ENCODE measurements at places on chromosomes 7 and 10.
A peak's percentile ranks its signal among the peaks of the same experiment; 100 is the strongest.

DNA sequence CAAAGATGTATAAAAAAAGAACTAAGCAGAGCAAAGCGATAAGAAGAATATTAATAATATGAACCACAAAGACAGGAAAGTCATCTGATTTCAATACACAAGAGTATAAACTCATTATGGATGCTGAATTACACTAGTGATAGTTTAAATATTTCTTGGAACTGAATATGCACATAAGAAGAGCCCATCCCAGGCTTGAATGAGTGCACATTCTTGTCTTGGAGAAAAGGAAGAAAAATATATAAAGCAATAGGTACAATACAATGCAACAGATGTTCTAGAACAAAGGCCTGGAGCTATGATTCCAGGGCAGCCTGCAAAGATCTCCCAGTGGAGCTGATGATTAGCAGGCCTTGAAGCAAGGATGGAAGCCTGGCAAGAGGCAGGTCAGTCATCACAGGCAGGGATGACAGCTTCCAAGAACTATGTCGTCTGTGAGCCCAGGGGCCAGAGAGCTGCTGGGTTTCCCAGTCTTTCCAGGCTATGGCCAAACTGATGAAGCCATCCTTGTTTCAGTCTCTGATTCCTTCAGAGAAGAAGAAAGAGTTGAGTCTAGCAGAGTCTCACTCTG, 277.6 kb downstream of the KCNMA1 start:
- peak; percentile 47 for DNase-seq

DNA sequence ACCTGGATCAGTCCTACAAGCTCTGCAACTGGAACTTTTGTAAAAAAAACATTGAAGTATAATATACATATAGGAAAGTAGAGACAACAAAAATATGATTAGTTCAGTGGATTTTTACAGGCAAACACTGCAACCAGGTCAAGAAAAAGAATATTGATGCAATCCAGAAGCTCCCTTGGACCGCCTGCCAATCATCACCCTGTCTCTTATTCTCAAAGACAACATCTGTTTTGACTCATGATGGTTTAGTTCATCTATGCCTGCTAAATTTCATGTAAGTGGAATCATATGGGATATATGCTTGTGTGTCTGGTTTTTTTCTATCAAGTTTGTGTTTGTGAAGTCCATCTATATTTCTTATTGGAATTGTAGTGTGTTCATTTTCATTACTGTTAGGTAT, 7.7 kb upstream of the HYCC1 start:
- DNase-seq, result no peak

- DNase-seq, result peak; percentile 61
Observed at GRCh38 chr10:2509081-2509531, 558.2 kb upstream of the PFKP start.

GRCh38 chr10:74500816-74501215, 325.6 kb upstream of the KAT6B start:
- peak; percentile 42 for DNase-seq

DNA sequence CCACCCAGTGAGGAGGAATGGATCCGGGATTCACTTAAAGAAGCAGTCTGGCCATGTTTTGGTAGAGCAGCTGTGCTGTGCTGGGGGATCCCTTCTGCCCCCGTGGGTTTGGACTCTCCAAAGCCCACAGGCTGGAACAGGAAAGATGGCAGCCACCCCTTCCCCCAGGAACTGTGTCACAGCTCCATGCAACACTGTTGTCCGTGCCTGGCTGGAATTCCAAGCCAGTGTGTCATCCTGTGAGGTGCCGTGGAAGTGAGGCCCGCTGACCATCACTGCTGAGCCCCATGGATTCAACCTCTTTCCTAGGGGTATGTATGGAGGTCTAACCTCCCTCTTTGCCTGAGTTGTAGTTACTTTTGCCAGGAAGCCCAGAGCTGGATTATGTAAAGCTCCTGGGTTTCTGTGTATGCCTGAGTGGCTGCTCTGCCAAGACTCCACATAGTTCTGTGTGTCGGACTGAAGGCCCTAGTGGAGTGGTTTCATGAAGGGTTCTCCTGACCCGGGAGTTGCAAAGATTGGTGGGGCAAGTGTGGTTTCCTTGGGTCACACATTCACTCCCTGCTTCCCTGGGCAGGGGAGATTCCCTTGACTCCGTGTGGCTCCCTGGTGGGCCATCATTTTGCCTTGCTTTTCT, 35.1 kb upstream of the PCGF5 start:
- DNase-seq, result peak; percentile 91

GRCh38 chr10:17406036-17406834, 48.2 kb downstream of the ST8SIA6 start:
- no peak for DNase-seq

DNA sequence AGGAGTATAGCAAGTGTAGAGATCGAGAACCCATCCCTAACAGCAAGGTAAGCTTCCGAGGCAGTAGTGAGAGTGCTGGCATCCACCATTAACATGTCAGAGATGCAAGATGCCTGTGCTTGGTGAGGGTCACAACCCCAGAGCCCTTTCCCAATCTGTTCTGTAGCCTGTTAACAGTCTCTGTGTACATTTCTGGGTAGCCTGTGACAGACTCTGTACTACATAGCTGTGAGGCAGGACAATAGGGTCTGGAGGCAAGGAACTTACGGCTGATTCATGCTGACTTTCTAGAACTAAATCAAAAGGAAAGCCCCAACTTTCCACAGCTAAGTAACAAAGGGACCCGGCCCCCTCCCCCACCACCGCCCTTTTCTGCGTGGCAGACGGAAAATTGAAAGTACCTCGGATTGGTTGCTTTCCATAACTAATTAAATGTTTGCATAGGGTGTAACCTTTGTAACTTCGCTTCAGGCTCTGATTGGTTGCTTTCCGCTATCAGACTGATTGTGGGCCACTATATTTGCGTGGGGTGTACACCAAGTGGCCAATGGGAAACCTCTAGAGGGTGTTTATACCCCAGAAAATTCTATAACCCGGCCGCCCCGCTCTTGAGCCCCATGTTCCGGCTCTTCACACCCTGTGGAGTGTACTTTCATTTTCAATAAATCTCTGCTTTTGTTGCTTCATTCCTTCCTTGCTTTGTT, 1.4 kb upstream of the TMEM168 start:
- no peak for DNase-seq

DNA sequence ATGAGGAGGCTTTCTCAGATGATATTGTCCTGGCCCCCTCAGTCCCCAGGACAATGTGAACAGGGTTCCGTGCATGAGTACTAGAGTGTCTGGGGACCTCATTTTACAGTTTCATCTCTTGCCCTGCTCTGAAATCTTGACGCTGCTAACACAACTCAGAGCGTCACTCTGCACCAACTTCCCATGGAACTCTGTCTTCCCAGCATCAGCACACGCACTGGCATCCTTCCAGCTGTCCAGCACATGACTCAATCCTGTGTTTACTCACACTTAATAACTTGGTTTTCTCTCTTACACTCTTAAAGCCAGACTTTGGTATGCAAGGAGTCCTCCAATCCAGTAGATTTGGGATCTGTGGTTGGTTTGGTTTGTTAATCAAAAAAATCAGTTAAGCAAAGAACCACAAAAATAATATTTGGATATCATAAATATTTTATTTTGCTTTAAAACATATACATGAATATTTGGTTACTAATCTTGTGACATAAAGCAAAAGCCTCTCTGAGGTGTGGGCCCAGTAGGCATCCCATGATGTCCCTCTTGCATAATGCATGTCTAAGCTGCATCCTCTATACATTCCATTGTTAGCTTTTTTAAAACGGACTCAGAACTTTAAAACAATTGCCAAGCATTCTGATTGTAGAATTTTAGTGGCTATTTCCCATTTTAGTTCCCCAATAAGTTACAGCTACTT, 131.0 kb downstream of the CXCL12 start:
- peak; percentile 91 for DNase-seq

DNA sequence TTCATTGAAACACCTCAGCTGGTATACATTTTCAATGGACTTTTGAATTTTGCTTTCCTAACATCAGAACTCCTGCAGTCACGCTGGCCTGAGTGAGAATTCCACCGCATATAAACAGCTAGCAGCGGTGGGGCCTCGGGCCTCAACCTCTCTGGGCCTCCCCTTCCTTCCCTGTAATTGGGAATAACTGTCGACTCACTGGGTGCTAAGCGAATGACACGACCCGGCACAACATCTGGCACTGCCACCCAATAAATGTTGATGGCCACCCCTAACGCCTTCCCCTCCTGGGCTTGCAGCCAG, 670 bp downstream of the RCC1L start:
- DNase-seq, result no peak

DNA sequence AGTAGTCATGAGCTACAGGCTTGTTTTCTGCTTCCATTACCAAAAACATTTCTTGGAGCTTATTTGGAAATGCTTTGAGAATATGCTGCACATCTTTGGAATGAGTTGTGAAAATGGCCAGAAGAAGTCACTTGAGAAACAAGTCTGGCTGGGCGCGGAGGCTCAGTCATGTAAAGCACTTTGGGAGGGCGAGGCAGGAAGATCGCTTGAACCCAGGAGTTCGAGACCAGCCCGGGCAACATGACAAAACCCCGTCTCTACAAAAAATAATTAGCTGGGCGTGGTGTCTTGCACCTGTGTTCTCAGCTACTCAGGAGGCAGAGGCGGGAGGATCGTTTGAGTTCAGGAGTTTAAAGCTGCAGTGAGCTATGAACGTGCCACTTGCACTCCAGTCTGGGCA, 882 bp upstream of the CHCHD1 start:
- DNase-seq, result no peak

- DNase-seq, result no peak
Observed at GRCh38 chr10:101834341-101834740, 9.3 kb downstream of the KCNIP2 start.

GRCh38 chr7:15245831-15246230, 316.0 kb downstream of the AGMO start:
- no peak for DNase-seq

- DNase-seq, result peak; percentile 4
Observed at GRCh38 chr10:98033515-98033914, 3.1 kb upstream of the CRTAC1 start.

GRCh38 chr7:110168010-110168409, 922.9 kb upstream of the LRRN3 start:
- DNase-seq, result no peak

GRCh38 chr10:120421250-120421649, 35.8 kb upstream of the PLPP4 start:
- DNase-seq, result peak; percentile 56

DNA sequence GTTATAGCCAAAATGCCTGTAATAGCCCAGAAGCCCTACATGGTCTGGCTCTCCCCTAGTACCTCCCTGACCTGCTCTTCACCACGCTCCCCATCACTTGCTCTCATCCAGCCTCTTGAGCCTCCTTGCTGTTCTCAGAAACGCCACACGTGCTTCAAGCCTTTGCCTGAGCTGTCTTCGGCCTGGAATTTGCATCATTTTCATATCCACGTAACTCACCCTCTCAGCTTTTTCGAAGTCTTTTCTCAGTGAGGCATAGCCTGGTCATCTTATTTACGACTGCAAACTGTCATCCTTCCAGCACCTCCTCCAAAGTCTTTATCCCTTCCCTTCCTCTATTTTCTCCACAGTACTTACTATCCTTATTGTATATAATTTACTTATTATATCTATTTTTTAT, 151.0 kb upstream of the AHR start:
- no peak for DNase-seq

DNA sequence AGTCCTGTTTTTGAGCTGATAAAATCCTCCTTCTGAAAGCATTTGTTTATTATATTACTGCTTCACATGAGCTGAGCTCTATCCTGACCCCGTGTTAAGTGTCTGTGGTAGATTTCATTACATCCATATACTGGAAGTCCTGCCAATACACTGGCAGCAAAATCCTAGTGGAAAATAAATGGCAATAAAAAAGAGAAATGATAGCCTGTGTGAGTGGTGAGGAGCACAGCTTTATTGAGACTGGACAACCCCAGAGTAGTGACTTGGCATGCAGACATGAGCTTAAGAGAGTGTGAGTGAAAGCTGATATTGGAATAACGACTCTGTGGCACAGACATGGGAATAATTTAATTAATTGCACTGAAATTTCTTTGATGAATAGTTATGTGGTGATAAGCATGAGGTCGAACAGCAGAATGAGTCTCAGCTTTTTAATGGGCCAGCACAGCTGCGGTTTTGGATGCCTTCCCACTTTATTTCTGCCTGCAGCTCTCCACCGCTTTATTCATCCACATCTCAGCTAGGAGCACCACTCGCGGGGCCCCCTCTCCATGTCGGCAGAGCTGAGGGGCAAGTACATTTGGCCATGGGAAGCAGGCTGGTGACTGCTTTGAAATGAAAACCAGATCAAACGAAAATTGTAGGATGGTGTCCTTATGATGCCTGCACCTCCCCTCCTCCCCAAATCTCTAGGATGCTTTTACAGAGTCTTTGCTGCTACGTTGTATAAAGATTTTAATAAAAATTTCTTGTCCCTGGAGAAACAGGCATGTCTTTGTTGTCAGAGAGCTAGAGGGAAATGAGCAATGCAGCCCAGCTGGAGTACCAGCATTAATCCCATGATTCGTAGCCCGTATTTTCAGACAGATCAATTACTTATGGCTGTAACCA, 494.3 kb downstream of the AUTS2 start:
- DNase-seq, result peak; percentile 73

DNA sequence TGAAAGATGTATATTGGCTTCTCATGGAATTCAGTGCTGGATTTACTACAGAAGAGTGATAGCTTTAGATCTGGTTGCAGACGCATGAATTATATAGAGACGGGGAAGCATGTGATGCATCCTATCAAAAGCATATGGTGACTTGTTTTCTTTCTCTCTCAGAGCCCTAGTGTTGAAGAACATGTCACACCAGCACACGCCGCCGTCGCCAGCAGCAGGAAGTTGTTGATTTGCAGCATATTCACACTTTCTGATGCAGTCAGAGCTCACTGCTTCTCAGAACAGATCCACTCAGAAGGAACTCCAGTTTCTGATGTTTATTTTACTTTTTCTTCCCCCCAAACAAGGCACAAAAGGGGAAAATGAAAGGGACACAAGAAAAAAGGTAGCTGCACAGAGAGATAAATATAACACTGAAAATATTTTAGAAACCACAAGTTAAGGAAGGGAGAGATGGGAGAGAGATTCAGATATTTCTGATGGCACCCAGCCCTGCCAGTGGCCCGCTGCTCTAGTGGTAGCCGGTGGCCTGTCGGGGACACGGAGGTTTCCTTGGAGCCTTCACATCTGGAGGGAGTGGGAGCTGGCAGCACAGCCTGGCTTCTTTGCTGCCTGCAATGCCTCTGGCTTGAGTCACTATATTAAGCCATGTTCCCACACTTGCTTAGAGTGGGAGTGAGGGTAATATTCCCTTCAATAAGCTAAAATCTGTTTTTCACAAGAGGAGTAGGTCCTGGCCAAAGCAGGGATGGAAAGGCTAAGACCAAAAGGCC, 123.2 kb downstream of the NRP1 start:
- peak; percentile 39 for DNase-seq

GRCh38 chr10:26430641-26431163, 7.4 kb upstream of the APBB1IP start:
- peak; percentile 86 for DNase-seq

GRCh38 chr7:54995610-54996363, 23.0 kb upstream of the EGFR start:
- DNase-seq, result peak; percentile 93

- peak; percentile 60 for DNase-seq
Observed at GRCh38 chr10:91551856-91552255, 81.0 kb downstream of the PPP1R3C start.

GRCh38 chr7:801940-802381, 30.3 kb upstream of the SUN1 start:
- no peak for DNase-seq

GRCh38 chr10:62399211-62399610, 25.0 kb downstream of the ZNF365 start:
- peak; percentile 27 for DNase-seq

GRCh38 chr7:101155303-101155702, 1.0 kb downstream of the AP1S1 start:
- DNase-seq, result no peak
